ENCODE measurements at places on chromosomes 12 and 14.

DNA sequence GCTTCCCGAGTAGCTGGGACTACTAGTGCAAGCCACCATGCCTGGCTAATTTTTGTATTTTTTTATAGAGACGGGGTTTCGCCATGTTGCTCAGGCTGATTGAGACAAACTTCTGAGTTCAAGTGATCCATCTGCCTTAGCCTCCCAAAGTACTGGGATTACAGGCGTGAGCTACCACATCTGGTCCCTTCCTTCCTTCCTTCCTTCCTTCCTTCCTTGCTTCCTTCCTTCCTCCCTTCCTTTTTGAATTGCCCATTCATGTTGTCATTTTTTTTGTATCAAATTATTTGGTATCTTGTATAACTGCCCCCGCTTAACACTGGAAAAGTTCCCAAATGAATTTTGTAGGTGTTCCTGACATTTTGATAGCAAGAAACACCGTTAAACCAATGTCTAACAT is 11.7 kb downstream of the RAD9B start:
- no peak for DNase-seq

DNA sequence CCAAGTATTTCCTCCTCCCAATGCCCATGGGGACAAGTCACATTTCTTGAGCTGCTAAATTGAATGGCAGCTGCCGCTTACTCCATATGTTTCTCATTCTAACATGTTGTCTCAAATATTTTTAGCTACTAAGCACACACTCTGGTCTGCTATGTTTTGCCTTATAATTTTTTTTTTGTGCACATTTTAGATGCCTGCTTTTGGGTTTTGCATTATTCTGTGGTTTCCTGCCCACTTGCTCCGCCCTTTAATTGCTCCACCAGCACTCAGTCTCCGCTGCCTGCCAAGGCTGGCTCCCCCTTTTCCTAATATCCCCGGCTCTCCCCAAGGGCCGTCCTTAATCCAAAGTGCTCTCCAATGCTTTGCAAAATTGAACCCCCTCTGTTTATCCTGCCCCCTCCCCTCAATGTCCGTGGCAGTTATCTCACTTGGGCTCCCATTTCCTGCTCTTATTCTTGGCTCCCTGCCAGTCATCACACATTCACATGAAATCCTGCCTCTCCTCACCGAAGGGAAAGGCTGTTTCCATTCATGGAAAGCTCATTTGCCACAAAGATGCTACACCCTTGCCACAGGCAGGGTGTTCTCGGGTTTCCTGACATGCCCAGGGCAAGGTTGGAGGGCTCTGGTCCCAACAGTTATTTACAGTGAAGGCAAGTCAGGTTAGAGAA is 79.4 kb downstream of the C12orf75 start:
- no peak for DNase-seq

DNA sequence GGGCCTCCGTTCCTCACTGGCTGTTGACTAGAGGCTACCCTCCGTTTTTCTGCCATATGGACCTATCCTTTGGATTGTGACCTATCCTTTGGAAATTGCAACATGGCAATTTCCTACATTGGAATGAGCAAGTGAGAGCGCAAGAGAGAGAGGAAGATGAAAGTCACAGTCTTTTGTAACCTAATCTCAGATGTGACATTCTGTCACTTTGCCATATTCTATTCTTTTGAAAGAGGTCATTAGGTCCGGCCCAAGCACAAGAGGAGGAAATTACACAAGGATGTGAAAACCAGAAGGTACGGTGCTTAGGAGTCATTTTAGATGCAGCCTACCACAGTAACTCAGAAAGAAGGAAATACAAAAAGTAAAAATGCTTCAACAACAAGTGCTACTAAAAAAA is 47.3 kb upstream of the SRP54 start:
- no peak for DNase-seq

GRCh38 chr12:59393506-59393905 is 202.3 kb upstream of the SLC16A7 start:
- no peak for DNase-seq

DNA sequence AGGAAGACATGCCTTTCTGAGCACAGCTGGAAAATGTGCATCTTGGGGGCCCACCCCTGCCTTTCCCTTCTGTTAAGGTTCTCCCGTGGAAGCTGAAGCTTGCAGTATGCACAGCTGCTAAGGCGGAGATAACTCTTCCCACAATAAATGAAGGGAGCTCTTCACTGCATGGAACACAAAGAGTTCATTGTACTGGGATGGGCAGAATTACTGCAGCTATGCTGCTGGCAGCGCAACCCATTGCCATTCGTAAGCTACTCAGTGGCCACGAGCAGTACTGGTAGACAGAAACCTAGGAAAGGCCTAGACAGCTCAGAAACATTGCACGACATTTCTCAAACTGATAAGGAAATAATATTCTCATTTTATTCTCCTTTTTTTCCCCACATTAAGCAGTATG is 310.2 kb downstream of the MDGA2 start:
- peak; percentile 88 for DNase-seq

DNA sequence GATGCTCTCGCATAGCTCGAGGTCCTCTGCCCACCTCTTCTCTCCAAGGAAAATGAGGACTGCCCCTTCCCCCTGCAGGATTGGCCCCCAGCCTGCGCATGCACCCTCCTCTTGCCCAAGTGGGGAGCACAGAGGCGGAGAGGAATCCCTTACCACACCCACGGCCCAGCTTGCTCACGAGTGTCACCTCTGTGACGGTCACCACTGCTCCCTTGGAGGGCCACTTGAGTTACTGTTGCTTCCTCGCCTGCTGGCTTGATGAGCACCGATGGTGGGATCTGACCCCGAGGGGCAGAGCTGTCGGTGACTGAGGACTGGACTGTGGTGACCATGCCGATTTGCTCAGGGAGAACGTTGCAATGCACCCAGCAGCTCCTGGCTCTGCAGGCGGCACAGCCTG is 41.7 kb downstream of the FOXN4 start:
- DNase-seq = no peak

GRCh38 chr12:92272061-92272964 is 126.7 kb upstream of the BTG1 start:
- DNase-seq = no peak
